ENCODE measurements at places on chromosomes 7 and 10.

GRCh38 chr10:61304746-61305145, 148.4 kb downstream of the TMEM26 start:
- no peak for DNase-seq

DNA sequence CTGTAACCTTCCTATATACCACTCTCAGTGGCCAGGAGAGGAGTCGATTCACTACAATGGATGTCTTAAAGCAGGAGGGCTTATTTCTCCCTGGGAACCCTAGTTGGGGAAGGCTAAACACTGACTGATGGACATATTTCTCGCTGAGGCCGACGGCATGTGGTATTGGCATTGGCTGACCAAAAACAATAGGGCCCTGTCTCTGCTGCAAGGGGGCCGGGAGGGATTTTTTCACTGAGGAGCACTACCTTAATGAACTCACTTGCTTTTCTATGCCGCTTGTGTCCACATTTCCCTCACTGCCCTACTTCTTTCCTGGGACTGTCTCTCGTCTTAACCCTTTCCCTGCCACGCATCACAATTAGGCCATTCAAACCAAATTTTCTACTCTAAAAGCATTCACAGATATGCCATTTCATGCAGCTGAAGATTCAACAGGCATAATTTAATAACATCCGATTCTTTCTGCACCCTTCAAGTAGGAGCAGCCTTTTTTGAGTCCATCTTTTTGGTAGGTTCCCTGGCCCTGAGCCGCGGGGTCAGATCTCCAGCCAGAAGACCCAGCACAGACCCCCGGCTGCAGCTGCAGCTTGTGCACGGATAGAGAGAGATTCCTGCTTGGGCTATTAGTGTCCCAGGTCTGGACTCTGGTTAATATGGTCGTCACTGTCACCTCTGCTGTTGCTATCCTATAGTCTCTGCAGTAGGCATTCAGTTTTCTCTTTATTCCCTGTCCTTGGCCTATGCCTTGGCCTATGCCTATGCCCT, 118.7 kb downstream of the HIPK2 start:
- DNase-seq: no peak

DNA sequence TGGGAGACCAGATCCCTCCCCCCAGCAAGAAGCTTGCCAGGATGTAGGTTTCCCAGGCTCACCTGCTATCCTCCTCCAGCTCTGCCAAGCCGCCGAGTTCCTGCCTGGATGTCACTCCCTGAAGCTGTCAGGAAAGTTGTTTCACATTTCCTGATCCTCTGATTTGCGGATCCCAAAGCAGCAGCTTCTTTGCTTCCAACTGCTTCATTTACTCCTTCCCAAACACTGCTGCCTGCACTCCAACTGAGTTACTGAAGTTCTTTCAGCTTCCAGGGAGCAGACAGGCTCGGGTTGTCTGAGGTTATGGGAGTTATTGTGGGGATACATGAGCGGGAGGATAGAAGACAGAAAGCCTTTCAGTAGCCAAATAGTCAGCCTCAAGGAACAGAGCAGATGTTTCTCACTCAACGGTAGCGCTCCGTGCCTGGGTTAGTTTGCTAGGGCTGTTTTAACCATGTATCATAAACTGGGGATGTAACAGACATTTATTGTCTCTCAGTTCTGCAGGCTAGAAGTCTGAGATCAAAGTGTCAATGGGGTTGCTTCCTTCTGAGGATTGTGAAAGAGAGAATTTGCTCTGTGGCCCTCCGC, 516.0 kb downstream of the REEP3 start:
- DNase-seq: no peak

DNA sequence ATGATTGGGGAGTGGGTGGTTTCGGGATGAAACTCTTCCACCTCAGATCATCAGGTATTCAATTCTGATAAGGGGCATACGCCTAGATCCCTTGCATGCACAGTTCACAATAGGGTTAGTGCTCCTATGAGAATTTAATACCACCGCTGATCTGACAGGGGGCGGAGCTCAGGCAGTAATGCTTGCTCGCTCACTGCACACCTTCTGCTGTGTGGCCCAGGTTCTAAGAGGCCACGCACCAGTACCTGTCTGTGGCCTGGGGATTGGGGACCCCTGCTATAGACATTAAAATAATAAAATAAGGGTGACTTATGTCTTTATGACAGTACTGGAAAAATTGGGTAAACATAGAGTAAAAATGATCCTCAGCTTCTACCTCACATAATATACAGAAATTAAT, 66.1 kb downstream of the SAMD9 start:
- no peak for DNase-seq

GRCh38 chr10:32713560-32713959, 244.5 kb downstream of the ITGB1 start:
- DNase-seq: no peak

- no peak for DNase-seq
Observed at GRCh38 chr7:38190011-38190410, 12.0 kb downstream of the STARD3NL start.

GRCh38 chr7:11557627-11558026, 274.4 kb downstream of the THSD7A start:
- DNase-seq: no peak

DNA sequence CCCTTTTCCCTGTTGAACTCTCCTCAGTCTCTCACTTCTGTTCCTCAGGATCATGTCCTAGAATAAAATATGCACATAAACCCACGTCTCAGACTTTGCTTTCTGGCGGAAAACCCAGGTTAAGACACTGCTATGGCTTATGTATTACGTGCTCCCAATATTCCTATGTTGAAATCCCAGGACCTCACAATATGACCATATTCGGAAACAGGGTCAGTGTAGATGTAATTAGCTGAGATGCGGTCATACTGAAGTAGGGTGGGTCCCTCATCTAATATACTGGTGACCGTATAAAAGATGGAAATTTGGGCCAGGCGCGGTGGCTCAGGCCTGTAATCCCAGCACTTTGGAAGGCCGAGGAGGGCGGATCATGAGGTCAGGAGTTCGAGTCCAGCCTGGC, 59.9 kb downstream of the KIAA1549 start:
- DNase-seq: no peak

- DNase-seq: no peak
Observed at GRCh38 chr7:79930604-79931003, 204.0 kb upstream of the GNAI1 start.

DNA sequence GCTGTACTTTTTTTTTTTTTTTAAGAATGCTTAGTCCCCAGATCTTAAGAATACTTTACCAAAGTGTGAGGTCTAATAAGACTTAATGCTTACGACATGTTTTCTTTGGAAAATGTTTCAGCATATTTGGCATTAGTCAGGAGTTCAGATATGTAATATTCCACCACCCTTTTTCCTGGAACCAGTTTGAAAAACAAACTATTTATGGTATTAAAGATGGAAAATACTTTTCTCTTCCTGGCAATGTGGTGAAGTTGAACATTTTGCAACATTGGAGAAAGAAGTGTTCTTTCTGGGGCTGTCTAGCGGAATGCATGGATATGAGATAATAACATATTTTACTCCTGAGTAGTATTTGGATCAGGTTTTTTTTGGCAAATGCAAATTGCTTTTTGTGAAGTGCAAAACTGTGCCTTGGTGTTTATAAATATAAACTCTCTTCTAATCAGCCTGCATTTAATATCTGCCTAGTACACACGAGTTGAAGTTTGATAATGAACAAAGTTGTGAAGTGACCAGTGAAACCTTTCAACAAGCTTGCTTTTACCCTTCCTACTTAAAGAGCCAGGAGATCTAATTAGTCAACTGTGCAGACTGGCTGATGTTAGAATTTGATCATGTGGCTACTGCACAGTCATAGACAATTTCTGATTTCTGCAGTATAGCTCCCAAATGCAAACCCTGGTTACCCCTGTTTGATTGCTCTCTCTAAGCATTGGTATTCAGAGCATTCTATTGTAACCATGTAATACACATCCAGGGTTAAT, 20.9 kb downstream of the MAP3K8 start:
- DNase-seq: no peak

DNA sequence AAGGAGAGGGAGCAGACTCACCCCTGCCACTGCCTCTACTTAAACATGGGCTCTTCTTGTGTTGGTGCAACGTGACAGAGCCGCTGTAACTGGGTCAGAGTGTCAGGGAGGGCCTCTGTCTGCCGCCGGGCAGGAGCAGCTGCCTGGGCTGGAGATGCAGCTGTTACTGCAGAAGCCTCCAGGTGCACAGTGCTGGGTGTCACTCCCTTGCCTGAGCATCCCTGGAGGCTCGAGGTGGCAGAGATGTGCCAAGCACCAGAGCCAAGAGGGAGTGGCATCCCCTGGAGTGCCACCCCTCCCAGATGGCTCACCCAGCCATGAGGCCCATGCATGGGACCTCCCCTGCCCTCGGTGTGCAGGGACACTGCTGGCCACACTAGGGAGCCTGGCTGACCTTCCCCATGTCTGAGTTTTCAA, 145.7 kb downstream of the PRPF18 start:
- DNase-seq: no peak

- DNase-seq: no peak
Observed at GRCh38 chr10:82757901-82758300, 882.9 kb downstream of the NRG3 start.

DNA sequence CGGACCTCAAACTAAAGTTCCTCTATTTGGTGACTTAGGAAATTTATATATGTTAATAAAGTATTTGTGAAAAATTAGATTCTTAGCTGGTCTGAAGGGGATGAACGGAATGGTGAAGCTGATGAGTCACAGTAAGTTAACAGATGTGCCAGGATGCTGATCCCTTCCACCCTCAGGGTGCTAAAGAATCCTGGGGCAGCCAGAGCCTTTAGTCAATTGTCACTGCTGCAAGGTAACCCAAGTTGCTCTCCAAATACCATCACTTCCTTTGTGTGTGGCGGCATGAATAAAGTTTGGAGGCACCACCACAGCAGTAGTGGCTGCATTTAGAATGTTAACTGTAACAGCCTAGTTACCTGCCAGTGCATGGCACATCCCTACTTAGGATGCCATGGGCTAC, 222.6 kb upstream of the PPP1R3A start:
- no peak for DNase-seq

GRCh38 chr7:86485827-86486226, 157.9 kb upstream of the GRM3 start:
- DNase-seq: no peak

GRCh38 chr7:55206235-55207029, 158.7 kb upstream of the LANCL2 start:
- DNase-seq: no peak

- no peak for DNase-seq
Observed at GRCh38 chr10:70378122-70378521, 4.3 kb downstream of the LRRC20 start.

DNA sequence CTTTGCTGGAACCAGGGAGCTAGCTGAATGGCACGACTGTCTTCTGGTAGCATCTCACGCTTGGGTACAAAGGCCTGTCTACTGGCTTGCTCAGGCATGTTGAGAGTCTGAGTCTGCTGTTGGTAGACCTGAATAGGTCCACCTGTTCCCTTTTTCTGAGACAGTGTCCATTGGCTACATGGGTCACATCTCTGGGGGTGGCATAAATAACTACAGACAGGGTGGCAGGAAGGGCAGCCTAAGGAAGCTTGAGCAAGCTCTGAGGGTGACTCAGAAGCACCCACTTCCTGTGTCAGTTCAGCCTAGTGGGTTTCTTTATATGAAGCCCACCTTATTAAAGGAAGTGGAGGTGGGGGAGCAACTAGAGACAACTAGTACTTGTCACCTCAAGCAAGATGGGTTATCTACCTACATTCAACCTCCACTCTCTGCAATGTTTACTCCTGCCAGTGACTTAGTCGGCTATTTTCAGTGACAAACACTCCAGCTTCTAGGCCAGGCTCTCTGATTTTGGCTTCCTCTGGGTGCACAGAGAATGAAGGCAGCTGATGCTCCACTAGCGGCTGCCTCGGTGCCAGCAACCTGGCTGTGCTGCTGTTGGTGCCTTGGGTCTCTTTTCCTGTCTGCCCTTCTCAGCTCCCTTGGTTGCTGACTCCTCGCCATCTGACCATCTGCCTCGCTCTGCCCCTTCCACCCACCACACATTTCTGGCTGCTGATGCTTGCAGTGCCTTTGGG, 5.7 kb upstream of the ZYX start:
- no peak for DNase-seq

Measured in stimulated activated CD8-positive, alpha-beta memory T cell treated with anti-CD3 and anti-CD28 coated beads, Interleukin-15, amount 100 ng/mL, for 1 hour (primary cell).